Peyer's patch (tissue), 4 donors: ENCODE measurements at places on chromosomes 11 and 22. TPM values are rescaled to one million over a fixed set of nuclear protein-coding genes. Genes with fewer than 3 reads are reported as not detected.

The MOGAT2 gene
- 598 TPM for total RNA-seq

The NXPE2 gene
- total RNA-seq = 9.9 TPM

DNA sequence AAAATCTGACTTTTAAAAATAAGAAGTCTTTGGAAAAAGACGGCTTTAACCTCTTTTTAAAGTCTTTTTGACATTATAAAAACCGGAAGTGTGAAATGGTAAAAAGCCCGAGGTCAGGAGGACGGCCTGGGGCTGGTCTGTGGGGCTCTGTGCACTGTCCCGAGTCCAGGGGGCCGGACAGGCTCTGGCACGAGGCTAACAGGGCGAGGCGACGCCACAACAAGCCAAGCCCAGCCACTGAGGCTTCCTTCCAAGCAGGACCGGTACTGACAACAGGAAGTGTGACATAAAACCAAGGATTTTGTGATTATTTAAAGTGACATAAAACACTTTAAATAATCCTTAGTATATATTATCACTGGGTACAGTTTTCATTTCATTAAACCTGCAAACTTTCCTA lies 39.2 kb downstream of the BRD1 start:
- H3K36me3 ChIP-seq = peaks cover 63% of the 10 kb centered on the region
- H3K4me1 ChIP-seq = peaks cover 4% of the 10 kb centered on the region
- H3K4me3 ChIP-seq = no peak overlapping the region
- peak overlapping the region; percentile 50 for H3K27ac ChIP-seq

The NNMT gene
- 121 TPM for total RNA-seq

GRCh38 chr11:69297787-69298266 lies 3.9 kb downstream of the MYEOV start:
- H3K36me3 ChIP-seq = no peaks in the 10 kb centered on the region
- peak overlapping the region; percentile 67 for H3K27ac ChIP-seq
- H3K4me3 ChIP-seq = peak overlapping the region; percentile 23
- H3K27me3 ChIP-seq = no peaks in the 10 kb centered on the region
- DNase-seq = no peak
- peaks cover 17% of the 10 kb centered on the region for H3K4me1 ChIP-seq

The PLXNB2 gene
- 302 TPM for total RNA-seq
